Activated T-helper 1 cell treated with anti-CD3 and anti-CD28 coated beads, Interleukin-12 subunit alpha, Interleukin-12 subunit beta, Interleukin-2, Interleukin-4 antibody, amounts not matched to agents 30 ng/mL and 10 ng/mL and 1 ng/mL, durations not matched to agents 14 hours and 24 hours and 36 hours (primary cell): ENCODE measurements at places on chromosomes 5 and 9. TPM values are rescaled to one million over a fixed set of nuclear protein-coding genes. Genes with fewer than 3 reads are reported as not detected.

Gene VLDLR
- 4.9 and 5.2 TPM in 2 replicates for total RNA-seq

Gene ACTBL2
- not detected in 2 replicates for total RNA-seq

Gene MTAP
- 55.5 and 62.2 TPM in 2 replicates for total RNA-seq

Gene TAF11L5
- total RNA-seq, result not detected in 2 replicates

Gene HACD4
- 2.7 and 3.0 TPM in 2 replicates for total RNA-seq

Gene TPRN
- 15.6 and 17.2 TPM in 2 replicates for total RNA-seq

GRCh38 chr9:133199648-133200321 is 9.3 kb downstream of the OBP2B start:
- peak; percentile 11 for DNase-seq

DNA sequence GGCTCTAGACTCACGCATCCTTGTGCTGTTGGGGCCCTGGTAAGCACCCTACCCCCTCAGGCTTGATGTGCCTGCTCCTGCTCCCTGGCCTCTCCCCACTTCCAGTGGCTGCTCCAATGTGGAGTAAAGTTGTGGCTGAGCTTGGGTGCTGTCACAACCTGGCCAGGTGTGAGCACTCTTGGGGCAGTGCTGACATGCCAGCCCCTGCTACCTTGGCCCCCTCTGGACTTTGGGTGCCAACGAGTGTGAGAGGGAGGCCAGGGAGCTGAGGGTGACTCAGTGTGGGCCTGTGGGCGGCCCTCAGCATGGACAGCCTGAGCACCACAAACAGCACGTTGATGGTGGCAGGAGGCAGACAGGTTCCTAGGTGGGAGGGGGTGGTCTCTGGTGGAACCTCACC is 870.2 kb upstream of the C9orf72 start:
- DNase-seq, result no peak

GRCh38 chr5:157352756-157353340 is 86.9 kb downstream of the CYFIP2 start:
- DNase-seq, result no peak

- DNase-seq, result no peak
Measured at GRCh38 chr5:167802755-167803431, 488.6 kb upstream of the WWC1 start.

DNA sequence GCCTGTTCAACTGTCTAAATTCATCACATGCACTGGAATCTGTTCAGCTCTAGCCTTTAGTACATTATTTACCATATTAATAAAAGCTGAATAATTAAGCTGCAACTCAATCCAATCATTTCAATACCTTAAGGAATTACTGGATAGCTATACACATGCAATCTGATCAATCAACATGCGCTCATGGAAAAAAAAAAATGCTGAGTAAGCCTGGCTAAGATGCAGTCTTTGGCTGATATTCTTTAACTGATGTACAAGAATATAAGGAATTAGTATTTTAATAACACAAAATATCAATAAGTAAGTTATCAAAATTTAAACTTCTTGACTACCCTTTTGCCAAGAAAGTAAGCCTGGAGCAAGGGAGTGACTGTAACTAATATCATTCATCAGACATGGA is 15.9 kb downstream of the EFNA5 start:
- no peak for DNase-seq

DNA sequence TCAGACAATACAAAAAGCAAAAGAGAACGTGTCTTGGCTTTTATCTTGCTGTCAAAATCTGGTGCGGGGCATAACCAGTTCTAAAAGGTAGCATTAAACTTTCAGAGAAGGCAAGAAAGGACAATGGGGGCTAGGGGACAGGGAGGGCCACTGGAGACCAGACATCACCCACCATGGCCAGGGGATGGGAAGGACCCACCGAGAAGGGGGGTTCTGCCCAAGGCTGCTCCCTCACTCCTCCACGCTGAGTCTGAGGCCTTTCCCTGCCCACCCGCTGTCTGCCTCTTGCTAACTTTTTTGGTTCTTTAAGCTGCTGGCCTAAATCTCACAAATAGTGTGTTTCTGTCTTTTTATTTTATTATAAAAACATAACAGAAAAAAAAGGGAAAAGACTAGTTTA is 33.6 kb downstream of the ATPSCKMT start:
- no peak for DNase-seq

- DNase-seq, result no peak
Measured at GRCh38 chr9:78400496-78400895, 103.6 kb downstream of the PSAT1 start.

DNA sequence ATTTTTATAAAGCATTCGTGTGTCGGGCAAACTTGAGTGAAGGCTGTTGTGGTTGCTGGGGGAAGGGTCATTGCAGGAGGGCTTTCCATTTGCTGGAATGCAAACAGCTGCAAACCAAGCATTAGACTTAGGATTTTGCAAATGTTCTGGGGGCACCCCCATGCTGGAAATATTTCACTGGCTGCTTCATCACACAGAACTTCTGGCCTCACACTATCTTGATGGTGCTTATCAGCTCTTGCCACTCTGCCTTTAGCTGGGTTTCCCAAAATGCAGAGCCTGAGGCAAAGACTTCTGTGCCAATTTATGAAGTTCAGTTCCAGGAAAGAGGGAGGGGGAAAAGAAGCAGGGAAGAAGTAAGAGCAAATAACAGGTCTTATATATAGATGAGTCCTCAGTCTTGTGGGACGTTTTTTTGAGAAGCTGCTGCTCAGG is 8.6 kb upstream of the COL15A1 start:
- DNase-seq, result no peak

GRCh38 chr9:72583370-72583769 is 62.0 kb downstream of the TMC1 start:
- no peak for DNase-seq

GRCh38 chr9:108551030-108551841 is 304.6 kb downstream of the ACTL7B start:
- DNase-seq, result no peak

- no peak for DNase-seq
Measured at GRCh38 chr9:120258096-120258495, 321.9 kb downstream of the CDK5RAP2 start.

DNA sequence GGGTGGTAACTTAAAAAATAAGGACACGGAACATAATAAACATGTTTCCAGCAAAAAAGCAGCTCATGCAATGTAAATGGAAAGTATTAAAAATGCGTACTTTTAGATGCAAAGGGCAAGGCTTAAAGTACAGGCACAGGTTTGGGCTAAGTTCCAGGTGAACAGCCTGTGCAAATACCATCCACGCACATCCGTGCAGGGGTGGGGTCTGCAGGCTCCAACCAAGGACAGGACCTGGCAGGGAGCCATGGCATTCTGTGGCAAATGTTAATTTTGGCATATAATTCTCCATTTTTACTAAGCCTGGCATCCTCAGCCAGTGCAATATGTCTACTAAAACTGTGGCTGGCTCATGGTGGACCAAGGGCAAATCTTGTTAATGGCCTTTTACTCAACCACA is 365.8 kb upstream of the DAP start:
- no peak for DNase-seq
